Heart right ventricle (tissue), 16 donors: ENCODE measurements at places on chromosomes 7 and 10. TPM values are rescaled to one million over a fixed set of nuclear protein-coding genes. Genes with fewer than 3 reads are reported as not detected.

GRCh38 chr7:497346-497745 lies 22.3 kb downstream of the PDGFA start:
- no peak for DNase-seq

The PTPN12 gene
- total RNA-seq, result 43.0 TPM

The UCN3 gene
- total RNA-seq, result not detected

The COL1A2 gene
- total RNA-seq, result 103 TPM

The LRRD1 gene
- 0.14 TPM for total RNA-seq

DNA sequence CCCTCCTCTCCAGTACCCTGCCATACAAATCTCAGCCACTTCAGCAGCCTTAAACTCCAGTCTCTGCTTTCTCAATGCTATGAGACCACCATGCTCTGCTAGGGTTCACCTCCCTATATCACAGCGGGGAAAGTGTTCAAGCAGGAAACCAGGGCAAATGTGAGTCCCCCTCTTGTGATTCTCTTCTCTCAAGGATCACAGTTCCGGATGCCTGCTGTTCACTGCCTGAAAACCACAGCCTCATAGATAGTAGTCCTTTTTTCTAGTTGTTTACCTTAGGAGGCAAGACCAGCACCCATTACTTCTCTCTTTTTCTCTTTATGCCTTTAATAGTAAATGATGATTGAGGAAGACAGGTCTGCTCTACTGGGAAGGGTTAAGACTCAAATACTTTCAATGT lies 100.8 kb downstream of the SGMS1 start:
- DNase-seq, result no peak

The PRPS1L1 gene
- not detected for total RNA-seq

The CALHM1 gene
- not detected for total RNA-seq

- no peak for DNase-seq
These were observed 28.2 kb downstream of the LYZL1 start for GRCh38 chr10:29317027-29317420.

DNA sequence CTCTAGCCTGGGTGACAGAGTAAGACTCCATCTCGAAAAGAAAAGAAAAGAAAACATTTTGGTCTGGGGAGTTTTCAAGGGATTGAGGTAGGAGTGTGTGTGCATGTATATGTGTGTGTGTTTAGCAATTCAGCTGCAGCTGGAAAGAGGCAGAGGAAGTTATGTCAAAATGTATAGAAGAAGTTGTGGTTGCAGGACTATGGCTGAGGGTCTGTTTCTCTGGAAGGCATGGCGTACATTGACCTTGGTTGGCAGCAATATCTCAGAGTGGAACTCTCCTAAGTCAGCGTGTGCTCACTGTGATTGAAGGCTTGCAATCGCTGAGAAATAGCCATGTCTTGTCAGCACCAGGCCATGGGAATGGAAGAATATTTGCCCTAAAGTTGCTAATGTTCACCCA lies 28.6 kb upstream of the RHBDD2 start:
- DNase-seq, result no peak

DNA sequence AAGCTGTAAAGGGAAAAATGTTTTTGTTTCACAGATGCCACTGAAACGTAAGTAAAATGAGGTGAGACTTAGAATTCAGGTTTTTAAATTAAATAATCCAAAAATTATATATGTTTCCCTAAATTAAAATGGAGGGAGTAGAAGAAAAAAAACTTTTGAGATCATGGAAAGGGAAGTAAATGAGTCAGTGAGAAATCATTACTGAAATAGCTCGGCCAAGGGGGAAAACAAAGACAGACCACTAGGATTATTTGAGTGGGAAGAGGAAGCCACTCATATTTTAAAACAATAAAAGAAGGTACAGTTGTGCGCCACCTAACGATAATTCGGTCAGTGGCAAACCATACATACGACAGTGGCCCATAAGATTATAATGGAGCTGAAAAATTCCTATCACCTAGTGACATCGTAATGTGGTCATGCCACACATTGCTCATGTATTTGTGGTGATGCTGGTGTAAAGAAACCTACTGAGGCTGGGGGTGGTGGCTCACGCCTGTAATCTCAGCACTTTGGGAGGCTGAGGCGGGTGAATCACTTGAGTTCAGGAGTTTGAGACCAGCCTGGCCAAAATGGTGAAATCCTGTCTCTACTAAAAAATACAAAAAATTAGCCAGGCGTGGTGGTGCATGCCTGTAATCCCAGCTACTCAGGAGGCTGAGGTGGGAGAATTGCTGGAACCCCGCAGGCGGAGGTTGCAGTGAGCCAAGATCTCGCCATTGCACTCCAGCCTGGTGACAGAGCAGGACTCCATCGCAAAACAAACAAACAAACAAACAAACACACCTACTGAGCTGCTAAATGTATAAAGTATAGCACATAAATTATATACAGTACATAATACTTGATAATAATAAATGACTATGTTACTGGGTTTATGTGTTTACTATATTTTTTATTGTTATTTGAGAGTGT lies 64.7 kb downstream of the MKX start:
- no peak for DNase-seq

The SAP25 gene
- total RNA-seq, result 0.70 TPM

The SPDYE8 gene
- not detected for total RNA-seq

GRCh38 chr7:26054386-26054785 lies 97.6 kb upstream of the NFE2L3 start:
- DNase-seq, result no peak

DNA sequence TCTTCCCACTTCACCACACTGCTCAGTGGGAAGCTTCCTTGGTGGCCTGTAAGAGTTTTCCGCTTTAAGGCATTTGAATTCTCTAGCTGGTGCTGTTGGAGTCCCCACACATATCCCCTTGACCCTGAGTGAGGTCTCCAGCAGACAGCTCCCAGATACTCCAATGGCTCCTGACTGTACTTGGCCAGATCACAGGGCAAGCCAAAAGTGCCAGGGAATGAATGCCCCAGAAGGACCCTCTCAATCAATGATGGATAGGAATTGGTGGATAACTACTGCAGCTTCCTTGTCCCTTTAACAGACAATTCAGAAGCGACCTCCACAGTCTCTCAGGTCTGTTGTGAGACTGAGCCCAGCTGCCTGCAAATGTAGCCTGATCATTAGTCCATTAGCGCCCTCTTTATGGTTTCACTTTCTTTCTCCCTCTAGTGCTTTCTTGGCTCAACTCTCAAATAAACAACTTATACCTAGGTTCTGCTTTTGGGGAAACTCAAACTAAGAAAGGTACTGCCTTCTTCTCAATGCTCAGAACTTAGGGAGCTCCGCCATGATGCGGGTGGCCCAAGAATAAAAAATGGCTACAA lies 283.0 kb downstream of the TCF7L2 start:
- no peak for DNase-seq

GRCh38 chr10:697097-697875 lies 7.8 kb upstream of the DIP2C start:
- no peak for DNase-seq

DNA sequence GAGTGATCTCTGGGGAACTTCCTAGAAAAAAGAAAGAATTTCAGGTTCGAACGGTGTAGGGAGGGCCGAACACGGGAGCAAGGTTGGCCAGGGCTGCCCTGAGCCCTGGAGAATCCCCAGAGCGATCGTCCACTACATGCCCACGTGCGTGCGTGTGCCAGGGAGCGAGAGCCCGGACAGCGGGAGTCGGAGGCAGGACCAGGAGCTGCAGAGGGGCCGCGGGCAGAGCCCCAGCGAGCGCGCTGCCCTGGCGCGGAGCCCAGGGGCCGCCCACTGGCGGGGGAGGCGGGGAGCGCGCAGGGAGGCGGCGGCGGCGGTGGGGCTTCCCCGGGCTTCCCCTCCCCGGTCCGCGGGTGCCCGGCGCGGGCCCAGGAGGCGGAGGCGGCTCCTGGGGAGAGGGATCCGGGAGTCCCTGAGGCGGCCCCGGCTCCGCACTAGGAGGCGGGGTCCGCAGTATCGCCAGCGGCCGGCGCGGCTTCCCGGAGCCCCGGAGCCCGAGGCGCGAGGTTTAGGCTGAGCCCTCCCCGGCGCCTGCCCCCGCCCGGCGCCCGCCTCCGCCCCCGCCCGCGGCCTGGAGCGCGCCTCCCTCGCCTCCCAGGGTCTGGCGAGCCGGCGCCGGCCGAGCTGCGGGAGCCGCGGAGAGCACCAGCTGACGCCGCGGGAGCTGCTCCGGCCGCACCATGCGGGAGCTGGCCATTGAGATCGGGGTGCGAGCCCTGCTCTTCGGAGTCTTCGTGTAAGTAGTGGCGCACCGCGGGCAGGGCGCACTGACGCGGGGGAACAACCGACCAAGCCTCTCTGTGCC lies at the start of gene PLPP4:
TSS of gene PLPP4 (plus strand) at position 602 of the 805 bp plus-strand sequence. CDS start at position 681, 79 bp downstream.
- DNase-seq, result no peak

The CYP2E1 gene
- 0.76 TPM for total RNA-seq
